ENCODE measurements at places on chromosomes 5 and 9. TPM values are rescaled to one million over a fixed set of nuclear protein-coding genes. Genes with fewer than 3 reads are reported as not detected.

The MAMDC4 gene
- total RNA-seq = 10.8 TPM

The ENTPD2 gene
- 3.4 TPM for total RNA-seq

The GRXCR2 gene
- total RNA-seq = 0.16 TPM

The ORM2 gene
- 46.0 TPM for total RNA-seq

The SLC25A51 gene
- total RNA-seq = 29.3 TPM

The MYOZ3 gene
- total RNA-seq = not detected

The TSSK1B gene
- not detected for total RNA-seq

The NEURL1B gene
- total RNA-seq = 6.0 TPM

The LMNB1 gene
- 143 TPM for total RNA-seq

The KCNMB1 gene
- not detected for total RNA-seq

The SPTLC1 gene
- total RNA-seq = 43.6 TPM

The OLFML2A gene
- 1.1 TPM for total RNA-seq

The GHR gene
- total RNA-seq = 0.54 TPM

The SPATA31E1 gene
- total RNA-seq = not detected

The PCDHGA12 gene
- total RNA-seq = 1.0 TPM

The C5orf46 gene
- total RNA-seq = not detected

The PCDHA9 gene
- total RNA-seq = not detected

The CD180 gene
- not detected for total RNA-seq

The PLAC8L1 gene
- not detected for total RNA-seq

The SPATA9 gene
- total RNA-seq = 0.34 TPM

The CCDC171 gene
- 1.1 TPM for total RNA-seq

The FOXD1 gene
- total RNA-seq = 3.1 TPM

The ZNF782 gene
- 10.3 TPM for total RNA-seq

The PTGER4 gene
- total RNA-seq = 0.16 TPM

The TAF11L5 gene
- not detected for total RNA-seq

The FBLL1 gene
- total RNA-seq = not detected

The ARHGEF39 gene
- total RNA-seq = 32.8 TPM

The IFNK gene
- not detected for total RNA-seq

The AMACR gene
- 196 TPM for total RNA-seq

The NTRK2 gene
- total RNA-seq = not detected

The NDOR1 gene
- total RNA-seq = 31.8 TPM

The TXNDC8 gene
- not detected for total RNA-seq

All from Caco-2 (cell line).